SW 1271 (cell line): ENCODE measurements at places on chromosomes 16 and 17.

DNA sequence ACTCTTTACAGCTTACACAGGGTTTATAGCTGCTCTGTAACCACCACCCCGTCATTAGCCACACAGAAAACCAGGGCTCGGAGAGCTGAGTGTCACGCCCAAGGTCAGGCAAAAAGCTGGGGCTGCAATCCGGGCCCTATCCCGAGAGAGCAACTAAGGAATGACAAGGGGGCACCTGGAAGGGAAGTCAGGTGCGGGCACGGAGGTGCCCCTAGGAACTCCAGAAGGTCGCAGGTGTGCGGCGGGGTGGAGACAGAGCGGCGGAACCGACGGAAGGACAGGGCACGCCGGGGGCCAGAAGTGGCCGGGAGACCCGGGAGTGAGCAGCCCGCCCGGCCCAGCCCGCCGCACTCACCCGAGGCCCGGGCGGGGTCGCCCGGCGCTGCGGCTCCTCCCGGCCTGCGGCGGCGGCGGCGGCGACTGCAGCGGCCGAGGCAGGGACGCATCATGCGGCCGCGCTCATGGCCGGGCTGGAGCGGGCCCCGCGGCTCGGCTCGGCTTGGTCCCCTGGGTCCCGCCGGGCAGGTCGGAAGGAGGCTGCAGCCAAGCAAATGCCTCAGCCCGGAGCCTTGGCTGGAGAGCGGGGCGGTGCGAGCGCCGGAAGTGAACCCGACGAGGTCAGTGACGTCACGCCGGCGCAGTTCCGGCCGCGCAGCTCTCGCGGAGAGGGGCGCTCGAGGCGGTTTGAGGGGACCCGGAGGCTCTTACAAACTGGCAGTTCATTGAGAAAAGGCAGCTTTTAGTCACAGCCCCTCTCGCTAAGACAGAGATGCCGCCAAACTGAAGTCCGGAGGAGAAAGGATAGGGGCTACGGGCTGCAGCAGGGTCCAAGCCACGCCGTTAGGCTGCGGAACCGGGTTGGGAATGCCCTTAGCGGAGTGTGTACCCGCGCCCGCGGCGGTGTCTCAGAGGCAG, at the start of gene ZDHHC7:
ZDHHC7 (minus strand) TSS at position 605 of the 915 bp plus-strand sequence. CDS start 20,917 bp downstream, outside the sequence.
- DNase-seq: peak; percentile 81

- no peak for DNase-seq
Measured at GRCh38 chr16:86718118-86718517, 139.8 kb downstream of the FOXL1 start.

DNA sequence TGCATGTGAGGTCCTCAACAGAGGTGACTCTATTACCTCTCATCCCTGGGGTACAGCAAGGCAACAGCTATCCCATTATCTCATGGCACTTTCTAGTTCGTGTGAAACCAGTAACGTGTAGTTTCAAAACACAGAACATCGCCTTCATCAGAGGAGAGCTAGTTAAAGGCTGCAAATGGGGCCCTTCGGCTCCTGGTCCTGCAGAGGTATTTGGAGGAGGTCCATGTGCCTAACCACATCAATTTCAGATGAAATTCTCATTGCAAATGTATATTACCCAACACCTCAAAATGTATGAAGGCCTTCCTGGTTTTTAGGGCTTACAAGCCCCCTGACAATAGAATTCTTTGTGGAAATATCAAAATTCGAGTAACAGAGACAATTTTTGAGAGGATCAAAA, 95.7 kb upstream of the PSMD7 start:
- DNase-seq: no peak

DNA sequence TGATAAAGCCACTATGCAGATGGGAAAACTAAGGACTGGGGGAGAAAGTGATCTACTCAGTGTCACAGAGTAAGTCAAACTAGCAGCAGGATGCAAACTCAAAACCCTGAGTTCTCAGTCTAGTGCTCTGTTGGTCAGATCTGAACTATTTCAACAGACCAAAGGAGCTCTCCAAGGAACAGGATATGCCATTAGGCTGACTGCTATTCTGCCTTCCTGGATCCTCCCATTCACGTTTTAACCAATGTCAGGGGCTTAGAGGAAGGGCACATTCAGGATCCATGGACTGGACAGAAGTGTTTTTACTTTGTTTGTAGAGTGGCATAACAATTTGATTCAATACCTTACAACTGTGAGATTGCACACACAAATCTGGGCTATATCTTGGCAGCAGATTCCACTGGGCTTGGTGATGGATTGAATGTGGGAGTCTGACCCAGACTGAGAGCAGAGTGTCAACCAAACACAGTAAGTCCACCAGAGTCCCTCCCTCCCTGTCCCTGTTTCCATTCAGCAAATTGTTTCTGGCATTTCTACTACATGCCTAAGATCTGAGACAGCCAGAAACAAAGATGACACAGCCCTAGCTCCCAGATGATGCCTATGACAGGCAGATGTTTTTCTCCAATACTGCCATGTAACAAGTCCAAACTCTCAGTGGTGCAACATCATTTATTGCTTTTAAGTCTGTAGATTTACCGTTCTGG, 337.8 kb upstream of the CDH5 start:
- no peak for DNase-seq

- no peak for DNase-seq
Measured at GRCh38 chr17:13735444-13735843, 133.7 kb upstream of the HS3ST3A1 start.

- peak; percentile 25 for DNase-seq
Measured at GRCh38 chr17:73710095-73710592, 65.9 kb upstream of the SDK2 start.

DNA sequence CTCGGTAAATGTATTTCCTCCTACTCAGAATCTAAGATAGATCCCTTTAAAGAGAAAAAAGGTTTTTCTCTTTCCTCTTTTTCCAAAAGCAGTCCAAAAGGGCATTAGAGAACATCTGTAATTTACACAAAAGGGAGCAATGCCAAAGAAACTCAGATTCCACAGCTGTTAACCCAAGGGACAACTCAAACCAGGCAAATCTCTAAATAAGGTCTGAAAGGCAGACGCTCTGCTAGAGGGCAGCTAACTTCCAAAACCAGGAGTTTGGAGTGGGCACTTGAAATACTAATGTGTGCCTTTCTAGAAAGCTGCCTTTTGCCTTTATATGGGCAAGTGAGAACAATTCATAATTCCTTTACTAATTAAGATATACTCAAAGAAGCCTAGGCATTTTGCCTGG, 435.7 kb downstream of the ZFHX3 start:
- no peak for DNase-seq
